ENCODE measurements at places on chromosomes 5 and 9.
A peak's percentile ranks its signal among the peaks of the same experiment; 100 is the strongest.

- no peak for DNase-seq
These were observed 15.2 kb downstream of the LIFR start for GRCh38 chr5:38541174-38541725.

GRCh38 chr9:15144622-15145061, 162.4 kb downstream of the TTC39B start:
- peak; percentile 64 for DNase-seq

GRCh38 chr5:60492958-60493357, 207.0 kb downstream of the DEPDC1B start:
- peak; percentile 34 for DNase-seq

- peak; percentile 78 for DNase-seq
These were observed 704 bp downstream of the SUSD1 start for GRCh38 chr9:112174222-112174964.

DNA sequence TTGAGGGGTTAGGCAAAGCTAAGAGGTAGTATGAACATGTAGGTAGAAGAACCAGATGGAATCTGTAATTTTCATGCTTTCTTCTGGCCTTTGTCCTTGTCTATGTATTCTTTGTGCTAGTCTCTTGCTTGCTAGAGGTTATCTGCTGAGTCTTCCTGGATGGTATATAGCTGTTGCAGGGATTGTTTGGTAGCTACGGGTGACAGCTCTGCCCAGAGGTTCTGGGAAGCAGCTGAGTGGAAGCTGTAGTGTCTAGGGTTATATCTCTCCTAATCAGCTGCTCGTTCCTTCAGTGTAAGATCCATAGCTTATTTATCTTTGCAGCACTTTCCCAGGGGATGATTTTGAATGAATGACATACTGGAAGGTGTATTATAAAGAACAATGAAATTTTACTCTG, 100.3 kb downstream of the ATG10 start:
- no peak for DNase-seq

DNA sequence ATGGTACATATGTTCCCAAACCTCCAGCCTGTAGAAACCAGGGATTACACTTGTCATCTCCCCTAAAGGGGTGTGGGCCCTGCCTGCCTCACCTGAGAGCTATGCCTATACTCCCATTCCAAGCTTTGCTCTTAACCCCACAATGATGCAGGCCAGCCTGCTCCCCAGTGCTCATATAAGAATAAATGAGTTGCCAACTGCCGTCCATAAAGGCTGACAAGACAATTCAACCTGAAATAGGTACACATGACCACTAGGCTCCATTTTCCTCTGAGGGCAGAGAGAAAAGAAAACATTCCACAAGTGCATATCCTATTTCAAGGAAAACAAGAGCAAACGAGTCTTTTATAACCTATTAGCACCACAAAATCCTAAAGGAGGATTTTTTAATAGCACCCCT, 28.4 kb downstream of the SKP1 start:
- peak; percentile 8 for DNase-seq

DNA sequence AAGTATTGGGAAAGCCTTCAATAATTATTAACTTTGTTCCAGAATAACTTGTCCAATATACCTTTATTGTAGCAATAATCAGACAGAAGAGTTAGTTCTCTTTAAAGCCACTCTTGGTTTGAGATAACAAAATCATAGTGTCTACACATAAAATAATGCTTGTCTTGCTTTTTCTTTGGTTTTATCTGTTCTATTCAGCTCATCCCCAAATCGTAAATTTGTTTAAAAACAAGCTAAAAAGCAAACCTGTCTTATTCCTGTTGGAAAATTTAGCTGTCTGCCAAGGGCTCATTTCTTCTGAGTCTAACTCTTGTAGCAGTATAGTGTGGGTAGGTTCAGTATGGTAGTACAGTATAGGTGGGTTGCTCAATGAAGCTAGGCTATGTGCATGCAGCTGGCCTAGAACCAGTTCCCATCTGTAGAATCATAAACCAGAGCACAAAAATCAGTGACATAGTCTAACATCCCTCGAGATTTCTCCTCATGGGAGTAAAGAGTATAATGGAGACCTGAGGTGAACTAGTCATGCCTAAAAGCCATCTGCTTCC, 17.9 kb upstream of the APBA1 start:
- DNase-seq, result no peak

DNA sequence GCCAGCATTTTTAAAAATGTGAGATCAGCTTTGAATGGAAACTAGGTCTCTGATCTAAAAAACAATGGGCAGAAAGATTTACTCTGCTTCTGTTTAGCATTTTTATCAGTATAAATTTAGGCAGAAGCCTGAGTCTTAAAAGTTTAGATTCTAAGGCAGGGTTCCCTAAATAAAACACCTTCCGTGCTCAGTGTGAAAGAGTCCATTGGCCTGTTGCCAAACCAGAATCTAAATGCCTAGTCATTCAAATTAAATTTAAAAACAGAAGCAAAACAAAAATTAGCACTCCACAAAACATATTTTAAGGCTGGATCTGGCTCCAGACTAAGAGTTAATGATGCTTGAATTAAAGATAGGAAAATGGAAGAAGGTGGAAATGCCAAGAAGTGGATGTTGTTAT, 4.5 kb downstream of the TYRP1 start:
- DNase-seq, result no peak

DNA sequence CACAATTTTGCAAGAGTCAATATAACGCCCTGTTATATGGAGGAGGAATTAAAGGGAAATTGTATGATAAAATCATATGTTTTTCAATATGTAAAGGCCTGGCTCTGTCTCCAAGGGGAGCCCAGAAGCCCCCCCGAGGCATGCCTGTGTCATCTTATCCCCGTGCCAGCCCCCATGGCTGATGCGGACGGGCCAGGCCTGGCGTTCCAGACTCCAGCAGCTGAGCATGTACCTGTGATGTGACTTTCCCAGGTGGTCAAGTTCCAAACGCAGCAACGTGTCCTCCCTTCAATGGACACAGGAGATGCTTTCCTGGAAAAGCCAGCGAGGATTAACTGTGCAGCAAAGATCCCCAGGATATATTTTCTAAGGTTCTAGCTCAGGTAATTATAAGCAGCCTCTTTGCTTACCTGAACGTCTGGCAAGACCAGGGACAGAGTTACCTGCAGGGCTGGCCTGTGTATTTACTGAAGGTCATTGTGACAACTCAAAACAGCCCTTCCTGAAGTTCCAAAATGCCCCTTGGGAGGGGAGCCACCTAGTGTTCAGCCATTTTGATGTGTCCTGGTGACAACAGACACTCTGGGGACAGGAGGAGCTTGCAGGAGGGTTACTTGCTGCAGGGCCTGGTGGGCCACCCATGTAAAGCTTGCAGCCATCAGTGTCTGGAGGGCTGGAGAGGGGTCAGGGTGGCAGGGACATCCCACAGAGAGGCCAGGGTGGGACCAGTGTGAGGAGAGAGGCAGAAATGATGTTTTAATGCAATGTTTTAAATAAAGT, 53.3 kb upstream of the RNU6ATAC start:
- no peak for DNase-seq

DNA sequence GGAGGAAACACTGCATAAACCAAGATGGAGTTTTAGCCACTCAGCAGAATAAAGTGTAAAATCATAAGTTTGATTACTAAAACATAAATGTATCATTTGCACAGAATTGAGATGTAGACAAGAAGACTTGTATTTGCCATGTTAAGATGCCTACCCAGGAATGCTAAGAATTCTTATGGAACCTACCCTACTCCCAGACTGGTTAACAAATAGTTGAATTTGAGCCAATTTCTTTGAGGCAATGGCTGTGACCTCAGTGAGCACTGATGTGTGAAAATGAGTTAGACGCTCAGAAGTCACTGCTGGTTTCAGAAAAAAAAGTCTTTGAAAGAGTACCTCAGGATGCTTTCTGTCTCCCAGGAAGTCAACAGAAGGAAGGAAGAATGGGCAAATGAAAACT, 95.6 kb downstream of the ESM1 start:
- peak; percentile 39 for DNase-seq

DNA sequence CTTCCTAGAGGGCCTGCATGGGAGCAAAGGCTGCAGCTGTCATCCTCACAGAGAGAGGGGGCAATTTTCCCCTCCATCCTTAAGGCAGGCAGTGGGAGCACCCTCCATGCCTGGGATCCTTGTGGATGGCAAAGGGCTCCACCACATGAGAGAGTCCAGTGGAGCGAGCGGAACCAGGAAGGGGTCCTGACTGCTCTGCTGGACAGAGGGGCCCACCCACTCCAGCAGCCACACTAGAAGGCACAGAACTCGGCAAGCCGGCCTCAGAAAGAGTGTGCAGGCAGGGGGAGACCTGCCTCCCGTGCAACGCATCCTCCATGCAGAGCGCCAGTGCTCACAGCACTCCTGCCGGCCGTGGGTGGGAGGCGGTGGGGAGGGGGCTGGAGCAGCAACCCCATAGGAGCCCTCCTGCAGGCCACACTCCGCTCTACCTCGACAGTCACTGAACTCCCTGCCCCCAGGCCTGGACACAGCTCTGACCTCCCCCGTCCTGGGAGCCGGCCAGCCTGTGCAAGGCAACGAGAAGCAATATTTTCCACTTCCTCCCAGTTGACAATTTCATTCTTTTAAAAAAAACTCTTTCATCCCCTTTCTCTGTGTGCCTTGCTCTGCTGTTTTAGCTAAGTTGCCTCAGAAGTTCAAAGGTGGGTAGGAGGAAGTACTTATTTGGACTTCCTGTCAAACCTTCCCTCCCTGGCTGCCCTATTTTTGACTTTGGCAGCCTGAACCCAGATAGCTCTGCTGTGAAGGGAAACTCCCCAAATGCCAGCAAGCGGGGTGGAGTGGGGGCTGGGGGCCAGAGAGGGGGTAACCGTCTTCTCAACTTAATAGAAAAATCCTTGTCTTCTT, 5.3 kb upstream of the LCP2 start:
- no peak for DNase-seq

GRCh38 chr9:35854091-35854762, 16.0 kb downstream of the OR13J1 start:
- no peak for DNase-seq

DNA sequence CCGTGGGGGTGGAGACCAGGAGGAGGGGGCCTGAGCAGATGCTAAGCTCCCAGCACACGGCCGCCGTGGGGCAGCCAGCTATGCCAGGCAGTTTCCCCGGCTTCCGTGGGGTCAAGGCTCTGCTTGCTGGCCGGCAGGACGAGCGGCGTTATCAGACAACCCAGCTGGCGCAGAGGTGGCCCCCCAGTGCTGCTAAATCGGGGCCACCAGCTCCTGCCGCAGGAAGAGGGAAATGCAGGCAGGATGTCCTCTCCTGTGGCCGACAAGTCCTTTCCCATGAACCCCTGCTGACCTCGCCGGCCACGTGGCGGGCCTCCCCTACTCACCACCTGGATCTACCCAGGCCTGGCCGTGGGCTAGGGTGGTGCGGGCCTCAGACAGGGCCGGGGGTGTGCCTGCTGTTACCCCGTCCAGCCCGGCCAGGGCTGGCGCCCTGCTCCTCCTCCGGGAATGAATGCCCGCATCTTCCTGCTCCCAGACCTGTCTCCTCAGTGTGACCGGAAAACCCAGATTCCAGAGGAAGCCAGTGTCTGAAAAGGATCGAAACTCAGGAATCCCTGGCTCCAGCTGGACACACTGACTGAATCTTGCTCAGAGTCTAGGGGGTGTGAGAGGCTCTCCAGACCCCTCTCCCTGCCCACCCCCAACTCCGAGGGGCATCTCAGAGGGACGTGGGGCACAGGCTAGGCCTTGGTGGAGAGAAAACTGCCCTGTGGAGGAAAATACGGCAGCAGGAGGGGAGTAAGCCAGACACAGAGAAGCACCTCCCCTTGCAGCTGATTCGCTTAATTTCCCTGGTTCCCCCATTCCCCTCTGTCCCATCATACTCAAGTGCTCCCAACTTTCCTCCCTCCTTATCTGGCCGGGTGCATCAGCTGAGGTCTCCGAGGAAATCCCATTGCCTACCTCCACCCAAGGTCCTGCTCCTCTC, 3.9 kb downstream of the FLT4 start:
- no peak for DNase-seq

GRCh38 chr5:117800261-117800660, 1188.1 kb downstream of the DTWD2 start:
- peak; percentile 66 for DNase-seq

GRCh38 chr5:149411738-149412519, 32.8 kb upstream of the IL17B start:
- DNase-seq, result no peak

GRCh38 chr5:38013107-38013506, 173.3 kb upstream of the GDNF start:
- no peak for DNase-seq

- DNase-seq, result peak; percentile 30
These were observed 800 bp upstream of the AP3B1 start for GRCh38 chr5:78295035-78295961.

DNA sequence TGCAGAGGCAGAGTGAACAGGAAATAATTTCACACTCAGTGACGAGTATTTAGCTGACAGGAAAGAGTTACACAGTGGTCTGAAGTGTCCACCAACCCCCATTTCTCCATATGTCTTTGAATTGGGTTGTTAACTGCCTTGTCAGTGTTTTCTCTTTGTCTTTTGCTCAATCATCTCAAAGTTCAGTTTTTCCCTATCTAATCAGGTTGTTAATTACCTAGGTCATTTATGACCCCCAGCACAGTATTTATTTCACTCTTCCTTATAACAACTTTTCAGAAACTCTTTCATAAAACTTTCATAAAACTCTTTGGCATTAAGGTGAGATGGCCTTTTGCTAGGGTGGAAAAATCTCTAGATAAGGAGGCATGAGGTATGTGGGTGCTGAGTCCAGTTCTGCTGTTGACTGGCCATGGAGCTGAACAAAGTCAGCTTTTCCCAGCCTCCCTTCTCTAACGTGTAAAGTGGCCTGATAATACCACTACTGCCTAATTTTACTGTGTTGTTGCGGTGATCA, 5.2 kb upstream of the ALDOB start:
- DNase-seq, result no peak

- DNase-seq, result no peak
These were observed 2.1 kb upstream of the SH3GLB2 start for GRCh38 chr9:129030191-129030590.

GRCh38 chr5:1910861-1911772, 28.4 kb upstream of the IRX4 start:
- no peak for DNase-seq

- no peak for DNase-seq
These were observed 48.9 kb downstream of the SLC6A3 start for GRCh38 chr5:1396293-1396816.

GRCh38 chr9:116420993-116421538, 266.0 kb upstream of the TRIM32 start:
- DNase-seq, result peak; percentile 70

GRCh38 chr5:159249158-159249557, 13.9 kb upstream of the UBLCP1 start:
- no peak for DNase-seq

GRCh38 chr9:113504725-113505590, 41.4 kb downstream of the RGS3 start:
- no peak for DNase-seq
